ENCODE measurements at places on chromosomes 5 and 9. TPM values are rescaled to one million over a fixed set of nuclear protein-coding genes. Genes with fewer than 3 reads are reported as not detected.

DNA sequence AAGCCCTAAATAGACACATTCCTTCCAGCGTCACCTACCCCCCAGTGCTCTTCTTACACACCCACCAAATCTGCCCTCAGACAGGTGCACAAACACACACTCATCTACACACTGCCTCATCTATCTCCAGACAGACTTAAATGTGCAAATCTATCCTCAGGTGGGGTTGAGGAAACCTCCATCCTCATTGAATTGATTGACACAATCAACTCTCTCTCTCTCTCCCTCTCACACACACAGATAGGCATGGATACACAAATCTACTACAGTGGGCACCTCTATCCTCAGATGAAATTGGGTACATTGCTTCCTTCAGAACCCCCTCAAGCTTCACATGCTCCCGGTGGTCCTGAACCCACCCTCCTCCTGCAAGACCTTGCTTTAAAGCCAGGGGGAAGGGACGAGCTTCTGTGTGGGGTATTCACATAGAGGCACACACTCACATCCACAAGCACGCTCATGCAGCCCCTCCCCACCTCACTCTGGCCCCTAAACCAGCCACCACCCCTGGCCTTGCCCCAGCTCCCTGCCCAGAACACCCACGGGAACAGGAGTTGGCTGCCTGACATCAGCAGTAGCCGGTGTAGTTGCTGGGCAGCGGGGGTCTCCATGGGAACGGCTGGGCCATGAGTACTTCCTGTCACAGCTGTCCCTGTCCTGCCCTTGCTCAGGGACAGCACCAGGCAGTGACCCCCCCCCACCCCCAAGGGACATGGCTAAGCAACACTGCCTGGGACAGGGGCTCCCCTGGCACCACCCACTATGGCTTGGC, 22.8 kb downstream of the PCDH1 start:
- DNase-seq: no peak

- DNase-seq: no peak
Measured at GRCh38 chr5:82019342-82020138, 47.7 kb downstream of the ATG10 start.

DNA sequence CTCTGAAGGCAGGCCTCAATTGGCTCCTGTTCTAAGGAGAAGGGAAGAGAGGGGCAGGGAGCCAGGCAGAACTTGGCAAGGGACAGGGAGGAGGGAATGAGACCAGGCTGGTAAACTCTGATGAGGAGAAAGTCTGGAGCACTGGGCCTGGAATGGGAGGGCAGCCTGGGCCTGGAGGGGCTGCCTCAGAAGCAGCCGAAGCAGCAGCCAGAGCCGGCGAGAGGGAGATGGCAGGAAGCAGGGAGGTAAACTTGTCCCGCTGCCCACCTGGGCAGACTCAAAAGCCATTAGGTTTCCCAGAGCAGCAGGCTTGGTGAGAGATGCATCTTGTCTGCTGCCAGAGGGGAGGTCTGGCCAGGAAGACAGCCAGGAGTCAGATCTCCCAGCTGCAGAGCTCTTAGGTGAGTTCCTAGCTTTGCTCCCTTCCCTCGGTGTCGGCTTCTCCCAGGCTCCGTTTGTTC, 37.0 kb upstream of the CRB2 start:
- no peak for DNase-seq

DNA sequence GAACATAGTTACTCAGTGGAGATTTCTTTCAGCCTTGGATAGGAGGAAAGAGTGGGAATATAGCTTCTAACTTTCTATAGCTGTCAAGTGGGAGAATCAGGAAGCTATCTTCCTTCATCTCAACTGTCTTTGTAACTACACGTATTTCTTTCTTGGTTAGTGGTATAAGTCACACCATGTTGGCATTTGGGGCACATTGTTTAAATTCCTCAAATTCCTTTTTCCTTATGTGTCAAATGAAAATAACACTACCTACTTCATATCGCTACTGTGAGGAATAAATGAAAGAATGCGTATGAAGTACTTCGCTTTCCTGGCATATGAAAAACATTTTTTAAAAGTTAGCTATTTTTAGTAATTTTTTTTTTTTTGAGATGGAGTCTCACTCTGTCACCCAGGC, 1082.5 kb upstream of the WWC1 start:
- DNase-seq: no peak

- no peak for DNase-seq
Measured at GRCh38 chr5:6780802-6781391, 67.7 kb downstream of the TENT4A start.

DNA sequence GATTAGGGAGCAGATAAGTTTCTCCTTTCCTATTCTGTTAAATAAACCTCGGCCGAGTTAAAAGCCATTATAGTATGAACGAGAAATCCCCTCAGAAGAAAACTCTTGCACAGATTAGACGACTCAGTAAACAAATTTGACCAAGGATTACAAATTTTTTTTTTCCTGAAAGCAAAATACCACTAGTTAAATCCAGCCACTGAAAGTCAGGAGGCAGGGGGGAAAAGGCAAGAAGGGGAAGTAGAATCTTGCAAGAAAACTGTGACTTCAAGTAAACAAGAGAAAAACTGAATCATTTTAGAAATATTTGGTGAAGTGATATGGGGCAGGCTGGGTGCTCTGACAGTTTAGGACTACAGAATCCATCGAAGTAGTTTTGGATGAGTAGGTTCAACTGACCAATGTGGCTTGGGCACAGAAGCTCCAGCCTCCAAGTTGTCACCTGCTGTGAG, 251.0 kb downstream of the DENND1A start:
- no peak for DNase-seq

DNA sequence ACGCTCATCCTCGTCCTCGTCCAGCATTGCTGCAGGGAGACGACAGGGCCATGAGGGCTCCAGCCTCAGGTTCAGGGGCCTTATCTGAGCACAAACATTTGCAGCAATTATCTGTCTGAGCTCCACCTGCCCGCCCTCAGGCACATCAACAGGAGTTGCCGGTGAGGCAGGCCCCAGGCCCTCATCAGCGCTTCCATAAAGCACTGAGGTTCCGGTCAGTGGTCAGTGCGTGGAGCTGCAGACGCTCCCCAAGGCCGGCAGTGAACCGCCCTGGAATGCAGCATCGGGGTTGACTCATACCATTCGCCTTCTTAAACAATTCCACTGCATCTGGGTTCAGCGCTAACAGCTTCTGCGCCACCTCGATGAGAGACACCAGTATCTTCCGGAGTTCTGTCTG, 15.2 kb downstream of the UBAC1 start:
- DNase-seq: no peak

- no peak for DNase-seq
Measured at GRCh38 chr5:113255579-113256386, 179.0 kb downstream of the TSSK1B start.

The GPR150 gene
- polyA plus RNA-seq: 0.17 TPM

The FBXW5 gene
- polyA plus RNA-seq: 87.1 TPM

DNA sequence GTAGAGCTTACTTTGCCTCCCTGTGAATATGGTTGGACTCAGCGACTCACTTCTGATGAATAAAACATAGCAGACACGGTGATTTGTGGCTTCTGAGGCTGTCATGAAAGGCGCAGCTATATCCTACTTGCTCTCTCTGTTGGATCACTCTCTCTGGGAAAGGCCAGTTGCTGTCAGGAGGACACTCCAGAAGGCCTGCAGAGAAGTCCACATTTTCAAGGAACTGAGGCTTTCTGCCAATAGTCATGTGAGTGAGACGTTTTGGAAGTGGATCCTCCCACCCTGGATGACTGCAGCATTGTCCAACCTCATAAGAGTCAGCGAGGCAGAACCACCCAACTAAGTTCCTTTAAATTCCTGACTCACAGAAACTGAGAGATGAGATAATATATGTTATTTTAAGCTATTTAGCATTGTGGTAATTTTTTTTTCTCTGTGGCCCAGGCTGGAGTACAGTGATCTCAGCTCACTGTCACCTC, 156.0 kb upstream of the MAST4 start:
- DNase-seq: no peak

All from liver (tissue), 10 donors.